ENCODE measurements at places on chromosomes 11 and 22. TPM values are rescaled to one million over a fixed set of nuclear protein-coding genes. Genes with fewer than 3 reads are reported as not detected.

NLRP14 gene
- 0.06 TPM for polyA plus RNA-seq

GSTT2B gene
- polyA plus RNA-seq = 39.7 TPM

FAT3 gene
- polyA plus RNA-seq = 0.27 TPM

OVOL1 gene
- polyA plus RNA-seq = not detected

SCGB1A1 gene
- polyA plus RNA-seq = not detected

MPEG1 gene
- not detected for polyA plus RNA-seq

HMOX1 gene
- 55.2 TPM for polyA plus RNA-seq

NXPE2 gene
- 0.04 TPM for polyA plus RNA-seq

OR6A2 gene
- polyA plus RNA-seq = 0.06 TPM

MB gene
- polyA plus RNA-seq = not detected
